ENCODE measurements at places on chromosomes 16 and 17. TPM values are rescaled to one million over a fixed set of nuclear protein-coding genes. Genes with fewer than 3 reads are reported as not detected.

The MPP3 gene
- polyA plus RNA-seq: 2.9 TPM

The CDH3 gene
- polyA plus RNA-seq: 84.5 TPM

The PRSS27 gene
- not detected for polyA plus RNA-seq

The INCA1 gene
- 2.8 TPM for polyA plus RNA-seq

GRCh38 chr16:1532081-1532760 lies 1.2 kb upstream of the TMEM204 start:
- H3K4me1 ChIP-seq: peaks cover 25% of the 10 kb centered on the region
- DNase-seq: peak; percentile 74
- H3K4me3 ChIP-seq: no peak overlapping the region

- no peaks in the 10 kb centered on the region for H3K27me3 ChIP-seq
- no peaks in the 10 kb centered on the region for H3K4me1 ChIP-seq
- H3K4me3 ChIP-seq: no peak within 1 kb of the TSS
- H3K36me3 ChIP-seq: no peaks in the 10 kb centered on the region
- DNase-seq: no peak
- H3K27ac ChIP-seq: no peak within 1 kb of the TSS
These were observed at the start of gene ANKRD40CL for GRCh38 chr17:50767446-50767845. TSS of gene ANKRD40CL (minus strand) at chr17:50767518. CDS start at chr17:50766913, 605 bp downstream.

GRCh38 chr16:15928261-15929104 lies 20.9 kb upstream of the ABCC1 start:
- no peaks in the 10 kb centered on the region for H3K4me1 ChIP-seq
- H3K27ac ChIP-seq: no peak overlapping the region
- no peak overlapping the region for H3K4me3 ChIP-seq
- DNase-seq: no peak
- H3K27me3 ChIP-seq: no peaks in the 10 kb centered on the region

DNA sequence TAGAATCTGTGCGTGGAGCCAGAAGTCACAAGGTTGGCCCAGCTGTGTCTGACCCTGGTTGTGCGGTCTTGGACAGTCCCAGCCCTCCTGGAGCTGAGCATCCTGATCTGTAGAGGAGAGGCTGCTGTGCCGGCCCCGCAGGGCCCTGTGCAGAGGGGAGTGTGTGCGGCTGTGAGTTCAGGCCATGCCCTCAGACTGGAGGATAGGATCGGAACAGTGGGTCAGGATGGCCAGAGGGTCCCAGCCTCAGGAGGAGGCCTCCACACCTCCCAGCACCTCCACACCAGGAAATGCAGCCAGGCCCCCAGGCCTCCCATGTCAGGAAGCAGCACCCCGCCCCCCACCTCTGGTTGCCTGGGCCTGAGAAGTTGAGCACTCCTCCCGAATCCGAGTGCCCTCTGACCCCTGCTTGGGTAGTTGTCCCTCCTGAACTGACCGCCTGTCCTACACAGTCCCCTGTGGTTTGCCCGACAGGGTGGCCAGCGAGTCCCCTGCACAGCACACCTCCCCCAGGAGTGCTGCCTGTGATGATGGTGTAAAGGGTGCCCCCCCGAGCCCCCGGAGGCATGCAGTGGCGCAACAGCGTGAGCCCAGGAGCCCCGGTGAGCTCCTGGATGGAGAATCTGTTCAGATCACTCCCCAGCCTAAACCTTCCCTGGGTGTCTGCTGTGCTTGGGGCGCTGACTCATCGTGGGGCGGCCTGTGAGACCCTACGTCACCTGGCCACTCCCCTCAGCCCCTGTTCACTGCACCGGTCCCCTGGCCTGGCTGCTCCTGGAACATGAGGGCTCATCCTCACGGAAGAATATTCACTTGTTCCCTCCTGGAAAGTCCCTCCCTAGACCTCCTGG lies 285.2 kb downstream of the SEC14L1 start:
- peaks cover 53% of the 10 kb centered on the region for H3K4me1 ChIP-seq
- peak; percentile 48 for DNase-seq
- no peaks in the 10 kb centered on the region for H3K27me3 ChIP-seq
- peak overlapping the region; percentile 90 for H3K27ac ChIP-seq
- H3K36me3 ChIP-seq: no peaks in the 10 kb centered on the region

DNA sequence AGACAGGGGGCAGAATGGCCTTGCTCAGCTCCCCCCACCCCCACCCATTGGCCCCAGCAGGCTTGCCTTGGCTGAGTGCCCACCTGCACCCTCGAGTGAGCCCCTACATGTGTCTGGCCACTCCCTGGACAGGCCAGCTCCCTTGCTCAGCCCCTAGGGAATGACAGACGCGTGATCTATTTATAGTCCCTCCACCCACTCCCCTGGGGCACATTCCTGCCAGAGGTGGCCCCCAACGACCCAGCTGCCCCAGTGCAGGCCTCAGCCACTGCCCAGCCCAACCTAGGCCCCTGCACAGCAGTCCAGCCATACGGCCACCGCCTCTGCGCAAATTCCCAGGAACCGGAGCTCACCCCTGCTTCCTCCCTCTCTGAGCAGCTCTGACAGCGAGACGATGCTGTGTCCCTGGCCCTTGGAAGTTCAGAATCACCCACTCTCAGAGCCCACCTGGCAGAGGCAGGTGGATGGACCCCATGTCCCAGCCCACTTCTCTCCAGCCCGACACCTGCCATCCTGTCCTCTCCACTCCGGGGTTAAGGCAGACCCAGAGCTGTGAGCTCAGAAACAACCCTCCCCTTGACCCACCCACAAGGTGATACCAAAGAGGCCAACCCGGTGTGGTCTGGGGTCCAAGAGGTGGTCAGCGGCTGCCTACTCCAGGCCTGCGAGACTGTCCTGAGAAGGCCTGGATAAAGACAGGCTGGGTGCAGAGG lies 11.5 kb upstream of the P2RX1 start:
- DNase-seq: no peak
- peaks cover 5% of the 10 kb centered on the region for H3K4me1 ChIP-seq
- H3K36me3 ChIP-seq: no peaks in the 10 kb centered on the region
- no peaks in the 10 kb centered on the region for H3K27me3 ChIP-seq

GRCh38 chr17:77649717-77650211 lies 308.7 kb upstream of the TNRC6C start:
- no peaks in the 10 kb centered on the region for H3K36me3 ChIP-seq
- DNase-seq: no peak
- no peak overlapping the region for H3K27ac ChIP-seq
- no peaks in the 10 kb centered on the region for H3K4me1 ChIP-seq

DNA sequence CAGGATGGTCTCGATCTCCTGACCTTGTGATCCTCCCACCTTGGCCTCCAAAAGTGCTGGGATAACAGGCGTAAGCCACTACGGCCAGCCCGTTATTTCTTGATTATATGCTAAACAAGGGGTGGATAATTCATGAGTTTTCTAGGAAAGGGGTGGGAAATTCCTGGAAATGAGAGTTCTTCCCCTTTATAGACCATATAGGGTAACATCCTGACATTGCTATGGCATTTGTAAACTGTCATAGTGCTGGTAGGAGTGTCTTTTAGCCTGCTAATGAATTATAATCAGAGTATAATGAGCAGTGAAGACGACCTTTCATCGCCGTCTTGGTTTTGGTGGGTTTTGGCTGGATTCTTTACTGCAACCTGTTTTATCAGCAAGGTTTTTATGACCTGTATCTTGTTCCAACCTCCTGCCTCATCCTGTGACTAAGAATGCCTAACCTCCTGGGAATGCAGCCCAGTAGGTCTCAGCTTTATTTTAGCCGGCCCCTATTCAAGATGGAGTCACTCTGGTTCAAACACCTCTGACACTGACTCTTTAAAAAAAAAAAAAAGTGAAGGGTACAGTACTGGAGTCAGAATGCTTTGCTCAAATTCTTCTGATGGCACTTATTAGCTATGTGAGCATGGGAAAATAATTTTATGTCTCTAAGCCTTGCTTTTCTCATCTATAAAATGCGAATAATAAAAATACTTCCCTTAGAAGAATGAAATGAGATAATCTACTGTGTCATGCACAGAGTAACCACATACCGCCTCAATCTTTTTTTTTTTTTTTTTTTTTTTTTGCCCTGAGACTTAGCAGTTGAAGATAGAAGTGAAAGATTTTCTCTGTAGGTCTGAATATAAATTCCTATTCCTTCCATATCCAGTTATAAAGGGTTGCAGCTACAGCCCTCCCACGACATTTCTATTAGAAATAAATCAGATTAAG lies 5.1 kb upstream of the CALCOCO2 start:
- H3K4me1 ChIP-seq: peaks cover 3% of the 10 kb centered on the region
- no peak overlapping the region for H3K27ac ChIP-seq

DNA sequence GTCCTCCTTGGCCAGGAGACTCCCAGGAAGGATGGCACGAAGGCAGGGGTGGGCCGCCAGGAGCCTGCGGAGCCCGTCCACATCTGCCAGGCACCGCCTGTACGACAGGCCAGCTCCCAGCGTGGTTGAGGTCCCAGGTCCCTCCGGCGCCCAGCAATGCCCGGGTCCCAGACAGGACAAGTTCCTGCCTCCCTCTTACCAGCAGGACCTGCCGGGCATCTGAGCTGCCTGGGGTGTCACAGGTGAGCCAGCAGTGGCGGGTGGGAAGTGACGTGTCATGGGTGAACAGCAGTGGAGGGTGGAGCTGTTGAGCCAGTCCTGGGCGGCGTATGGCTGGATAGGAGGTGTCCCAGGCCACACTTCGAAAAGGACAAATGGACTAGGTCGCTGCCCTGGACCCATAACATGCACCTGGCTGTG lies 15.7 kb upstream of the BAHCC1 start:
- H3K27ac ChIP-seq: no peak overlapping the region
- no peak overlapping the region for H3K4me3 ChIP-seq
- H3K27me3 ChIP-seq: no peaks in the 10 kb centered on the region

DNA sequence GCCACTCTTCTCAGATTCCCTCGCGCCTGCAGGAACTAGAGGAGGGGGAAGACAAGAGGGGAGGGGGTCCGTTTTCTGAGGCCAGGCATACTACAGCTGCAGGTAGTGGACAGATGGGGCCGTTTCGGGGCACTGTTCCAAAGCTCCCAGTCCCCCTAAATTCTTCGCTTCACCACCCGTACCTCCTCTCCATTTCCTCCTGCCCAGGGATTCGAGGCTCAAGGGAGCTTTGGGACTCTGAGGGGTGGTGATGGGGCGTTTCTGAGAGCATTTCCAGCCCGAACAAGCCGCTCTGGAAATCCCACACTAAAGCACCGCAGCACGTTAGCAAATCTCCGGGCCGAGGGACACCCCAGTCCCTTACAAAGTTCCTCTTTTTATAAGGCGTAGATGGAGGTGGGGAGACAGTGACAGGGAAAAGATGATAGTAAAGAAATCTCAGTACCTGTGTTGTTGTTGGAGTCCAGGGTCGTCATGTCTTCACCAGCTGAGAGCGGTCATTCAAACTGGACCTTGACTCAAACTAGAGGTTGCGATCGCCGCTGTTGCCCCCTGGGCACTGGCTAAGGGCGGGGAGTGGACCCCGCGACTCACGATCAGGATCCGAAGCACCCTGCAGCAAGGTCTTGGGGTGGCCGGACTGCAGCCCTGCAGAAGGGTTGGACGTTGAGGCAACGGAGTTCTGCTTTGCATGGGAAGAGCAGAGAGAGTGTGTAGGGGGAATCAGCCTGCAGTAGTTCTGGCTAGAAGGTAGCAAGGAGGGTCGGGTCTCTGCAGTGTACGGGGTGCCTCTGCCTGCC lies 570 bp downstream of the NR1D1 start:
- peaks cover 38% of the 10 kb centered on the region for H3K4me1 ChIP-seq
- H3K4me3 ChIP-seq: peak overlapping the region; percentile 65
- peak overlapping the region; percentile 89 for H3K27ac ChIP-seq
- H3K27me3 ChIP-seq: no peaks in the 10 kb centered on the region

- H3K36me3 ChIP-seq: no peaks in the 10 kb centered on the region
- no peak for DNase-seq
- no peaks in the 10 kb centered on the region for H3K27me3 ChIP-seq
These were observed 7.4 kb downstream of the RNF112 start for GRCh38 chr17:19418251-19418992.

DNA sequence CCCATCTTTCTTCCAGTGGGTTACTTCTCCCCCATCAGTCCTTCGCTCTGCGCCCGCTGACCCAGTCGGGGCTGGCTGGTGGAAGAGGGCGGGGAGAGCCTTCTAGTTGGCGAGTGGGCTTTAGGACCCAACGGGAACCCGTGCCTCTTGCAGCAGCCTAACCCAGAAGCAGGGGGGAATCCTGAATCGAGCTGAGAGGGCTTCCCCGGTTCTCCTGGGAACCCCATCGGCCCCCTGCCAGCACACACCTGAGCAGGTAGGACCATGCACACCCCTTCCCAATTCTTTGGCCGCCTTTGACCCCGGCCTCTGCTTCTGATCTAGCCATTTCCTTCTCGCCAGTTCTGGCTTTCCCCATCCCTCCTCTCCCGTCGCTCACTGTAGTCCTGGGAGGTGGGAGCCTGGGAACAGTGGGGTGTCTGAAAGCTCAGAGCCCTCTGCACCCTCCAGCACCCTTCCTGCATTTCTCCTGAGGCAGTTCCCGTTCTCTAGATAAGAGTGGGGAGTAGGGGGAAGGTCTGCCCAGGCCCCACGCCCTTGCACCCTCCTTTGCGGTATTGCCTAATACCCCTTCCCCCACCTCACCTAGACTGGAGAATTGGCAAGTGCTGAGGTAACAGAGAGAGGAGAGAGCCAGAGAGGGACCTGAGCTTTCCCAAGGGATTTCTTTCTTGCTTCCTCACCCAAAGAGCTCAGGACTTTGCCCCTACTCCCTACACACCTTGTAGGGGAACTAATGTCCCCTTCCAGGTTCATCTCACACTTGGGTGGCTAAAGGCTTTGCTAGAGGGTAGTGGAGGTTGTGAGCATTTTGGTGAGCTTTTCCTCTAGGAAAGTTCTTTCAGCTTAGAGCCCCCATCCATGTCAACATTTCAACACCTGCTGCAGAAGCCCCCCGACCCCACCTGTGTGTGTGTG lies at the start of gene RARA:
Gene RARA (plus strand): TSS at position 150 of the 918 bp plus-strand sequence. CDS start 22,039 bp downstream, outside the sequence.
- H3K36me3 ChIP-seq: no peaks in the 10 kb centered on the region
- no peaks in the 10 kb centered on the region for H3K27me3 ChIP-seq
- DNase-seq: peak; percentile 55
- H3K4me3 ChIP-seq: peak within 1 kb of the TSS; percentile 52
- peaks cover 33% of the 10 kb centered on the region for H3K4me1 ChIP-seq
- no peak within 1 kb of the TSS for H3K27ac ChIP-seq

DNA sequence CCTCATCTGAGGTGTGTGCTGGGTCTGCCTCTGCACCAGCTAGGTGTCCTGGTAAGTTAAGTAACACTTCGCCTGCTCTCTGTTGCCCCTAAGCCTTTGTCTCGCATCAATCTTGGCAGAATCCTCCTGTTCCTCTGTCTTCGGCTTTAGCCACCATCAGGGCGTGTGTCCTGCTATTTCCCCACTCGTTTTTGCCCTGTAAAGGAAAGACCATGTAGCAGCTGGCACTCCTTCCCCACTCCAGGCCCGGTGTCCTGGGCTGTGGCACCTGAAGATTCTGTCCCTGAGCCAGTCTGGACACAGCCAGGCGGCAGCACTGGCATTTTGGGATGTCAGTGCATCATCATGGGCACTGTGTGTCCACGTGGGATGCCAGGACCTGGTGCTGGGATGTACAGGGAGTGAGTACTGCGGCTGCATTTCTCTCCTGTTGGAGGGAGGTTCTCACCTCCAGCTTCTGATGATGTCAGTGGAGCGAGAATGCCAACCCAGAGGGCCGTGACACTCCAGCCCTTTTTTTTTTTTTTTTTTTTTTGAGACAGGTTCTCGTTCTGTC lies 26.2 kb upstream of the FOXK2 start:
- no peaks in the 10 kb centered on the region for H3K36me3 ChIP-seq
- H3K4me1 ChIP-seq: peaks cover 3% of the 10 kb centered on the region
- no peak overlapping the region for H3K27ac ChIP-seq
- no peaks in the 10 kb centered on the region for H3K27me3 ChIP-seq
- no peak overlapping the region for H3K4me3 ChIP-seq
- no peak for DNase-seq
